ENCODE measurements at places on chromosomes 13 and 19.
A peak's percentile ranks its signal among the peaks of the same experiment; 100 is the strongest.

GRCh38 chr19:35437406-35437951 lies 10.6 kb upstream of the FFAR2 start:
- DNase-seq: no peak

GRCh38 chr13:41032691-41033376 lies 13.7 kb upstream of the ELF1 start:
- DNase-seq: no peak

- DNase-seq: no peak
These were observed 26.2 kb upstream of the NCCRP1 start for GRCh38 chr19:39170386-39171231.

DNA sequence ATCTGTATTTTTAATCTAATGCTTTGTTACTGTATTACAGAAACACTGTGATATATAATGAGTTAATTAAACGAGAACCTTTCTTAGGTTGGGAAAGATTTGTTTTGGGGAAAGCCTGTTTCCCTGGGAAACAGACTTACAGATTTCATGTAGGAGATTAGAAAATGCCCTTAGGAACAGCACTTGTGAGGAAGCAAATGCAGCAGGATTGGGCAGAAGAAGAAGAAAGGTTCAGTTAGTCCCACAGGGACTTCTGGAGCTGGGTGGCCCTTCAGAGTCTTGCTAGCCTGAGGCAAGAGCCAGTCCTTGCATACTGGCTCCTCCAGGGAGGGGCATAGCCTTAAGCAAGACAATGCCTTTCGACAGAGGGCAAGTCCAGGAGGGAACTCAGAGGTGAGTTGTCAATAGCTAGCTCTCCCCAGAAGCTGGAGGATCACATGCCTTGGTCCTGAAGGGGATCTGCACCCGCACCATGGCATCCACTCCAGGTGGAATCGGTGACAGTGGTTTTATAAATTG lies 36.8 kb downstream of the N4BP2L1 start:
- peak; percentile 79 for DNase-seq

DNA sequence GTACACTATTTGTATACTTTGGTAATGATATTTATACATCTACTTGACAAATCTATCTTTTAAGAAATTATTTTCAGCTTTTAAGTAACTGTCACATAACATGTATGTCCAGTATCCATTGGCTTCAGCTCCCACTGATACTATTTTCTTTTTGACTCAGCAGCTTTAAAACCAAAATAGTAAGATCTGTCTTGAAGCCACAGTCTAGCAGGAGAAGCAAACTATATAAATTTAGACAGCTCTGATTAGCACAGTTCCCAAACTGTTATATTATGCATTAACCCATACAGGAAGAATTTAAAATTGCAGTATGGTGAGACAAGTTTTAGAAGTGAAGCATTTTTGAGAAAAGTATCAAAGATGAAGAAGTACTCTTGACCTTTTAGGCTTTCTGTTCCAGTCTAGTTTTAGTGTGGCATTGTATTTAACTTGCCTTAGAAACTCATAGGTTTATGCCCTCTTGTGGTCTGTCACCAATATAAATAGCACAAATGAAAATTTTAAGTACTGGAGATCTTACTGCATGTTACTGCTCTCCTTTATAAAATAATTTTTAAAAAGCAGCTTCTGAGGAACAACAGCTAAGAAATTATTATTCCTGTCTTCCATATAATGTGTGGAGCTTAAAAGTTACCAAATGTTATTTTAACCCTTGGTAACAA lies 24.7 kb downstream of the URI1 start:
- peak; percentile 8 for DNase-seq

DNA sequence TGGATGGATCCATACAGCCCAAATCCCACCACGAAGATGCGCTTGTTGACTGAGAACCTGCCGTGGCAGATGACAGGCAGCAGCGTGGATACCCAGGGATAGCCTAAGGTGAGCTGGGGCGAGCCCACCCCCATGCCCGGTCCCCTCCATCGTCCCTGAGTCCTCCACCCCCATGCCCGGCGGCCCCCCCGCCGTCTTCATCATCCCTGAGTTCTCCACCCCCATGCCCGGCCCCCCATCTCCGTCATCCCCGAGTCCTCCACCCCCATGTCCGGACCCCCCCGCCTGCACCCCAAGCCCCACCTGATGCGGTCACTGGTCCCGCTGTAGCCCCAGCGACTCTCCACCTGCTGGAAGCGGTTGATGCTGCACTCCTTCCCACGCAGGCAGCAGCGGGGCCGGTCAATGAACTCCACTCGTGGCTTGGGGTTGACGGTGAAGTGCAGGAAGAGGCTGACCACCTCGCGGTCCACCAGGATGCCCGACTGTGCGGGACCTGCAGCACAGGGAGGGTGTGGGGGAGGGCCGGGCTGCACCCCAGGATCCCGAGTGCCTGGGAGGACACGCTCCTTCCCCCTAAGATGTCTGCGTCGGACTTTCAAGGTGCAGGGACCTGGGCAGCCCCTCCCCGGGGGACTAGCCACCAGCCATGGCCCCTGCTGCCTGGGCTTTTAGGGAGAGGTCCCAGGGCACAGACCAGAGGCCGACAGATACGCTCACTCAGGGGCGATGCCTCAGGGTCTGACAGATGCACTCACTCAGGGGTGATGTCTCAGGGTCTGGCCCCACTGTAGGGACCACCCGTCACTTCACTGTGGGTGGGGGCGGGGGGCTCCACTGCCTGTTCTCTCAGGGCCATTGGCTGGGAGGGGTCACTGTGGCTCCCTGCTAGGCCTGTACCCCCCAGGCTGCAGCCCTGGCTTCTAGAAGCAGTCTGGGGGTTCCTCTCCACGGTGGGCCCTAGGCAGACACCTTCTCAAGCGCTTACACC lies 28.0 kb downstream of the BTBD2 start:
- DNase-seq: peak; percentile 44

DNA sequence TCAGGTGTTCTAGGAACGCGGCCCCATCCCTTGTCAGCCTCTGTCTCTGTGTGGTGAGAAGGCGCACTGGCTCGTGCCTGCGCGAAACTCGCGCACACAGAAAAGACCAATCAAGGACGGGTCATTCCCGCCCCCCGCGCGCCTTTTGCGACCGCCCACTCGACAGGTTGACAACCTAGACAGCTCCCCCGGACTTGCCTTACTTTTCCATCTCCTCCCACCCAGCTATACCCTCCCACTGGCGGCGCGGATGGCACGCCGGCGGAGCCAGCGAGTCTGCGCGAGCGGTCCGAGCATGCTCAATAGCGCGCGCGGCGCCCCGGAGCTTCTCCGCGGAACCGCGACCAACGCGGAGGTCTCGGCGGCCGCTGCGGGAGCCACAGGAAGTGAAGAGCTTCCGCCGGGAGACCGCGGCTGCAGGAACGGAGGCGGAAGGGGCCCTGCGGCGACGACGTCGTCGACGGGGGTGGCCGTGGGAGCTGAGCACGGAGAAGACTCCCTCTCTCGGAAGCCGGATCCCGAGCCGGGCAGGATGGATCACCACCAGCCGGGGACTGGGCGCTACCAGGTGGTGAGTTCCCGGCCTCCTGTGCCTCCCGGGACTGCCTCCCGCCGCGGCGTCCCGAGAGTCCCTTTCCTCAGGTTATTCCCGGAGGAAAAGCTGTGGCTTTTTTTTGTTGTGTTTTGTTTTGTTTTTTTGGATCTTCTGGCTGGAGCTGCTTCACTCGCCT lies at the start of gene NDFIP2:
Gene NDFIP2, plus strand, starts transcription at position 202 of the 731 bp plus-strand sequence. Its CDS starts 49 bp downstream, at position 251.
- peak; percentile 79 for DNase-seq

GRCh38 chr13:66751691-66752090 lies 478.4 kb downstream of the PCDH9 start:
- no peak for DNase-seq

DNA sequence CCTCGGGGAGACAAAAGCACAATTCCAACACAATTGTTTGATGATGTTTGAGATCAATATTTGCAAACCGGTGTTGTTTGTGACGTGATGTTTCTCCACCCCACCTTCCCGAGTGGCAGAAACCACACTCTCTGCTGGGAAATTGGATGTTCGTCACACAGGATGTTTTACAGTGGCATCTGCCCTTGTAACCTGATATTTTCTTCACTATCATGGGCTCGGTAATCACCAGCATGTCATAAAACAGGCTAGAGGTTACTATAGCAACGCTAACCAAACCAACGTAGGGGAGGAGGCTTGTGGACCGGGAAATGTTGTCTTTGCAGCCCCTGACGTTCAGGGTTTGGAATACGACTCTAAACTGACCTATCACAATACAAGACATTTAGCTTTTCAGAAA lies 454.5 kb downstream of the IRS2 start:
- peak; percentile 17 for DNase-seq

- peak; percentile 92 for DNase-seq
These were observed 335 bp upstream of the SOX1 start for GRCh38 chr13:112066624-112067004.

DNA sequence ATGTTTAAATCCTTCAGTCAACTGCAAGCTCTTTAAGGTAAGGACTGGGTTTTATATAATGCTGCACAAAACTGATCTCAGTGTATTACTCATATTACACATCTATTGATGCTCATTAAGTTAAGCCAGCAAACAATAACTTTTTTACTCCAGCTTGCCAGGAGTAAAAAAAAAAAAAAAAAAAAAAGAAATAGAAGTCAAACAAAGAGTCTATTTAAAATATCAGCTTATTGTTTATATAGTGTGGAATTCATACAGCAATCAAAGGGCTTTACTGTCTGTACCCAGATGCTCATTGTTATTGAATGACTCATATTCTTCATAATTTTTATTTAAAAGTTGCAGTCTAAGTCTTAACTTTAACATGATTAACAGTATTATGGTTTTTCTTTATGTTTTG lies 21.8 kb upstream of the KBTBD7 start:
- no peak for DNase-seq

DNA sequence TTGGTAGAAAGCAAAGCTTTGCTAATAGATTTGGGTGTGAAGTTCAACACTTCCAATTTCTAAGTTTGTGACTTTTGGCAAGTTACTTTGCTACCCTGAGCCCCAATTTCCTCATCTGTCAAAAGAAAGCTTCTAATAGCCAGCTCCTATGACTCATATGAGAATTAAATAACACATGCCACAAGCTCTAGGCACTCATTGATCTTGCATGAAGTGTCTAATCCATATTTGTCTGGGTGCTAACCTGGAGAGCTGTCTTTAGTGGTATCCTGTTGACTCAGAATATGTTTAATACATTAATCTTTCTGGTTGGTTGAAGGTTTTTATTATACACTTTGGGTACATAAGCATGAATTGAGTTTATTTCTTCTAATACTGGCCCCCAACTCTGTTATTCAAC lies 188.8 kb downstream of the POSTN start:
- no peak for DNase-seq

- DNase-seq: no peak
These were observed 5.4 kb downstream of the TM9SF2 start for GRCh38 chr13:99506634-99507033.

DNA sequence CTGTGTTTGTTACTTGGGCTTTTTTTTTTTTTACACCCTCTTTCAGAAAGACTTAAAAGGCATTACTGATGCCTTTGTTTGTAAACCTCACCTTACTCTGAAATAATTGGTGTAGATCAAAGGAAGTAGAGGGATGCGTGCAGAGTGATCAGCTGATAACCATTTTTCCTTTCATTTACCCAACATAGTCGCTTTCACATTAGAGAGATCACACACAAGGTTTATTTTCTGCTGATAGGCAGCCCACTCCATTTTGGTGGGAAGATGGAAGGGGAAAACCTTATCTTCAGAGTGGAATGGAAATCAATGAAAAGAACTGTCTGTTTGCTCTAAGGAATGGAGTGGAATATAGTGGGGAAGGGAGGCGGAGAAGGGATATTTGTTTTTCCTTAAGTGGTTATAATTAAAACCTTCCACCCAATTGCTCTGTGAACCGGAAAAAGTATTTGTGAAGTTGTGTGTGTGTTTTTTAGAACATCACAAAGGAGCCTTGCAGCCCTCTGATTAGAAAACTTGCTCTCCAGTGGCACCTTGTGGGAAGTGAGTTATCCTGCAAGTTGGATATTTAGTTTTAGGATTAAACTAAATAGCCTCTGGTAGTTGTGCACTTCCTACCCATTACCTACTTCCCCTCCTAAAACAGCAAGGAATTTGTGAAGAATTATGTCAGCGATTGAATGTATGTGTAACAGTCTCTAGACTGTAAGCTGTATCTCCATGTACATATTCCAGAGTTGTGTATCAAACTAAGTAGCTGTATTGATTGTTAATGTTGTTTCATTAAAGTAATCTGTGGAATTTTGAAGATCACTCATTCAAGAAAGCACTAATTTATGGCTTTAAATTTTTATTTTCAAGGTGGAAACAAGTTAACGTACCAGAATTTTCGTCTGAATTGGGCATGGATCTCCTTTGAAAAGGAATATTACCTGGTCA lies 76.8 kb downstream of the FREM2 start:
- peak; percentile 85 for DNase-seq

- DNase-seq: no peak
These were observed 48.9 kb upstream of the TDRD3 start for GRCh38 chr13:60348097-60348496.

GRCh38 chr19:39200066-39200802 lies 3.5 kb downstream of the NCCRP1 start:
- no peak for DNase-seq
